Activated CD4-positive, alpha-beta T cell treated with anti-CD3 and anti-CD28 coated beads, Interleukin-2, amount 50 U/mL, for 4 hours (primary cell): ENCODE measurements at places on chromosomes 4 and X.
A peak's percentile ranks its signal among the peaks of the same experiment; 100 is the strongest.

DNA sequence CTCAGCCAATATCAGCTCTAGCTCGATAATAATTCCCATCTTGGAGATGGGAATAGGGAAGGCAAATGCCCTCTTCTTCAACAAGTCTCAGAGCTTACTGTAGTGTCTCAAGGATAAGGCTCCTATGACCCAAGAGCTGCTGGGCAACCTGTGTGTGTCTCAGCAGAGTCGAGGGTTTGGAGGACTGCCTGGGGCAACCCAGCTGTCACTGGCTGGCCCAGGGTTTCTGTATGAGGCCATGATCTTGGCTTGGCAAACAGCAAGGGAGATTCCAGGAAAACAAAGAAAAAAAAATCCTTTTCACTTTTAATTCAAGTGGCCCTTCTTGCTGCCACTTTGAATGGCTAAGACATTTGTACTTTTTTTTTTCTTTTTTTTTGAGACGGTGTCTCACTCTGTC lies 34.4 kb downstream of the TMSB4X start:
- DNase-seq, result no peak

DNA sequence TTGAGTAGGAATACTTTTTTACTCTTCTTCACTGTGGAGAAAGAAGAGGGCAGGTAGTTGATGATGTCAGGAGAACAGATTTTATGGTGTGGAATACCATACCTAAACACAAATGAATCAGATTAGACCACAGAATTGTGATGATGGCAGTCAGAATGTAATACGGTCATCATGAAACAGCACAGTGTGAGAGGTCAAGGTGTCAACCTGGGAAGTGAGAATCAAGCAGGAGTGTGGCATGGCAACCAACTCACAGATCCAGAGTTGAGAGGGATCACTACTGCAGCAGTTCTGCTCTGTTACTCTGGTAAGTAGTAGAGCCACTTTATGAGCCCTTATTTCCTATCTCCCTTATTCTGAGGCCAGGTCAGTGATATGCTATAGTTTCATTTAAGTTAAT lies 27.7 kb downstream of the METTL14 start:
- DNase-seq, result no peak

- peak; percentile 68 for DNase-seq
Measured at GRCh38 chrX:104165894-104166734, at the start of gene FAM199X. Gene FAM199X (plus strand): TSS chrX:104166453. CDS start chrX:104166786, 333 bp downstream.

DNA sequence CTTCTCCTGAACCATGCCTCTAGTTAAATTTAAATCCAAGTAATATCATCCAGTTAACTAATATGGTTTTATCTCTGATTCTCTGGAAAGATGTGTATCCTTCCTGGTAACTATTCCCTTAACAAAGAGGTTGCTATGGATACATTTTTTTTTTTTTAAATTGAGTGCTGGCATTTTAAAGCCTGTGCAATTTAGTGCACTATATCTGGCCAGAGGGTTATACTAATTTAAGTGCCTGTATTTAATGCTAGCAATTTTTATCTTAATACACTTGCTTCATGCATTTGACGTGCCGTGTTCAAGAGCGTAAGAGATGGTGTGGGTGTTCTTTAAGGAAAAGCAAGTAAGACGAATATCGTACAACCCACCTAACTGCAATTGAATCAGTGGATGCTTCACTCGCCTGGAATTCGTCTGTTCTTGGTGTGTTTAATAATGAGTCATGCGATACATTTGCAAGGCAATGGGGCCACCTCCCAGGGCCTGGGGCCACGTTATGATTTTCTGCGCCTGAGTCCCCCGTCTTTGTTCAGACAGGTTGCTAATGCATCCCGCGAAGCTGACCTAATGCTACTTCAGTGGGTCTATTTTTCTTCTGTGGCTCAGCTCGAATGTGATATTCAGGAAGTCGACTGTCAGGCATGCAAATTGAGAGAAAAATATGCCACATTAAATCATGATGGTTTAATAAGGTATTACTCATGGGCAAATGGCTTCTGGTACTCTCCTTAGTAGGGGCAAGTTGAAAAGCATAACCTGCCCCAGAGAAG lies 14.2 kb upstream of the MID1 start:
- DNase-seq, result no peak

DNA sequence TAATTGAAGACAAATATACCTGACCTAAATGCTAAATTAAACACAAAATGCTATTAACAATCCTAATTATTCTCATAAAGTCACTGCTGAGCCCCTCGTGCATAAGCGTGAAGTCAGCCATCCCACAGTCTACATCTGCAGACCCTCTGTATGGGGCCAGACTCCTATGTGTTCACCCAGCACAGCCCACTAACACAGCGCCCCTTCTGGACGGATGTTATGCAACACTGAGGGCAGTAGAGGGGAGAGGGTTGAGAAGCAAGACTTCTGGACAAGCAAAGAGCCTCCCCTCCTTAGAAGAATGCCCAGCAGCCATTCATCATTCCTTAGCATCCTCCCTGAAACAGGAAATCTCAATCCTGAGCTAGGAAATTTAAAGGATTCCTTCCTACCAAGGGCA lies 7.9 kb downstream of the TRPC3 start:
- DNase-seq, result no peak

DNA sequence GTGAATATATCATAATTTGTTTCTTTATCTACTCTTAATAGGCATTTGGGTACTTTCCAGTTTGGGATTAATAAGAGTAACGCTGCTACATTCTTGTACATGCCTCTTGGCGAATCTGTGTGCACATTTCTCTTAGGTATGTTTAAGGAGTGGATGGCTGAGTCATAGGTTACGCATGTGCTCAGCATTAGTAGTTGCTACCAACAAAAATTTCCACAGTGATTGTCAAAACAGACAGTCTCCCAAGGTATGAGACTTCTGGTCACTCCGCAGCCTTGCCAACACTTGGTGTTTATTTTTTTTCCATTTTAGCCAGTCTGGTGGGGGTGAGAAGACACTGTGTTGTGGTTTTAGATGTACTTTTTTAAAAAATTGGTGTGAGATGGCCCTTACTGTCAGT lies 44.6 kb downstream of the FGFBP1 start:
- DNase-seq, result no peak
